ENCODE measurements at places on chromosomes 7 and 10.

DNA sequence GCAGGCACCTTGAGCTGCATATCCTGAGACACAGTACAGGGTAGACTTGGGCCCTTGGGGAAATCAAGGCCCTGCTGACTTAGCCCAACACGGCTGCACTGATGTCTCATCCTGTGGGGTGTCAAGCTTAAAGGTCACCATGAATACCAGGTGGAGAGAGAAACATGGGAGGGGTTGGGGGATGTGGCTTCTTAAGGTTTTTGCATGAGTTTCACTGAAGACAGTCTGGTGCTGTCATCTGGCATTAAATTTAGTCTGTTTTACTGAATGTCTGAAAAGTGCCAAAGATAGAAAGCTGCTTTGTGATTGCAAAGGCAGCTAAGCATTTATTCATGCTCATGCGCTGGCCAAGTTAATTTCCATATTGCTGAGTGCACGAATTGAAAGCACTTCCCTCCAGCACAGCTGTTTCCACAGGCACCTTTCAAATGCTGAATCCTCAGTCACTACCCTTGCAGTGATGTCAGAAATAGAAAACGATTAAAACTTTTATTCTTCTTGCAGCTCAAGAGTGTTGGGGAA is 102.1 kb downstream of the OSBPL3 start:
- peak; percentile 30 for DNase-seq
- peak overlapping the region; percentile 90 for H3K27ac ChIP-seq
- peaks cover 5% of the 10 kb centered on the region for H3K36me3 ChIP-seq
- no peaks in the 10 kb centered on the region for H3K27me3 ChIP-seq
- peaks cover 55% of the 10 kb centered on the region for H3K4me1 ChIP-seq
- peak overlapping the region; percentile 59 for H3K4me3 ChIP-seq

DNA sequence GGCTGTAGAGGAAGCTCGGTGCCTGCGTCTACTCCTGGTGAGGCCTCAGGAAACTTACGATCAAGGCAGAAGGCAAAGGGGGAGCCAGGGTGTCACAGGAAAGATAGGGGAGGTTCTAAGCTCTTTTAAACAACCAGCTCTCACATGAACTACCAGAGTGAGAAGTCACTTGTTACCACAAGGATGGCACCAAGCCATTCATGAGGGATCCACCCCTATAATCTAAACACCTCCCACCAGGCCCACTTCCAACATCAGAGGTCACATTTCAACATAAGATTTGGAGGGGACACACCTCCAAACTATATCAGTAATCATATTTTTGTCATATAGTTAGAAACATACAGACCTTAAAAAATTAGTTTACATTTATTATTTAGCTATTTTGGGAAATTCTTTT is 9.4 kb downstream of the NOC3L start:
- H3K4me1 ChIP-seq, result peaks cover 15% of the 10 kb centered on the region
- no peaks in the 10 kb centered on the region for H3K27me3 ChIP-seq
- peaks cover 1% of the 10 kb centered on the region for H3K36me3 ChIP-seq
- H3K4me3 ChIP-seq, result no peak overlapping the region
- H3K27ac ChIP-seq, result no peak overlapping the region

DNA sequence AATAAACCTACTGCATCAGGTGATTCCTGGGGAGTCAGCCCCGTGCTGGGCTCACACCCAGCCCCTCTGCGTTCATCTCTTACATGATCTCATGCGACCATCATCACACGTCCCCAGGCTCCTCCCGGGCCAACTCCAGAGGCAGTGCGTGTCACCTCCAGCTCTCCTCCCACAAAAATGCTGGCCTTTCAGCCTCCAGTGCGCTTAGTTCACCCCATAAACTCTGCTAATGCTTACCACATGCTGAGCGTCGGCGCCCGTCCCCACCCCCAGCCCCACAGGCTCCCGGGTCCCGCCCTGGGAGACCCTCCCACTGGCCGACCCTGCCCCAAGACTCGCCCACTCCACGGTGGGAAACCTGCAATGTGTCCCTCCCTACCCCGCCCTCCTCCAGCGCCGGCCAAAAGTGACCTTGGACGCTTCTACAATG is 816 bp upstream of the SDK1 start:
- H3K36me3 ChIP-seq, result no peaks in the 10 kb centered on the region
- peaks cover 53% of the 10 kb centered on the region for H3K27me3 ChIP-seq
- H3K4me3 ChIP-seq, result peak overlapping the region; percentile 72

- H3K36me3 ChIP-seq, result no peaks in the 10 kb centered on the region
- no peaks in the 10 kb centered on the region for H3K4me1 ChIP-seq
- no peak overlapping the region for H3K27ac ChIP-seq
- no peak overlapping the region for H3K4me3 ChIP-seq
- no peak for DNase-seq
Observed at GRCh38 chr7:47488969-47489342, 93.0 kb downstream of the TNS3 start.

GRCh38 chr7:132428247-132428919 is 147.9 kb downstream of the PLXNA4 start:
- H3K27me3 ChIP-seq, result no peaks in the 10 kb centered on the region
- no peak overlapping the region for H3K27ac ChIP-seq
- DNase-seq, result no peak
- no peak overlapping the region for H3K4me3 ChIP-seq
- peaks cover 49% of the 10 kb centered on the region for H3K4me1 ChIP-seq

DNA sequence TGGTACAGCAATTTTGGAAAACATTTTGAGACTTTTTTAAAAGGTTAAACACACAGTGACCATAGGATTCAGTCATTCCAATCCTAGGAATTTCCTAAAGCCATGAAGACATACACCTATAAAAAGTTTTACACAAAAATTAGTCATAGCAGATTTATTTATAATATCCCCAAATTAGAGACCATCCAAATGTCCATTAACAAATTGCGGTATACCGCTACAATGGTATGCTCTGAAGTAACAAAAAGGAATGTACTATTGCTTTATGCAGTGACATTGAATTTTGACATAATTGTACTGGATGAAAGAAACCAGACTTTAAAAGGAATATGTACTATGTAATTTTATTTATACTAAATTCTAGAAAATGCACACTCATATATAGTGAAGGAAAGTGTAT is 362.8 kb downstream of the HGF start:
- no peak overlapping the region for H3K4me3 ChIP-seq
- no peaks in the 10 kb centered on the region for H3K27me3 ChIP-seq
- no peak overlapping the region for H3K27ac ChIP-seq
- H3K4me1 ChIP-seq, result no peaks in the 10 kb centered on the region
- H3K36me3 ChIP-seq, result no peaks in the 10 kb centered on the region
- DNase-seq, result no peak

GRCh38 chr7:39700165-39700564 is 76.8 kb downstream of the RALA start:
- H3K27me3 ChIP-seq, result no peaks in the 10 kb centered on the region
- H3K4me1 ChIP-seq, result peaks cover 6% of the 10 kb centered on the region
- H3K27ac ChIP-seq, result no peak overlapping the region
- DNase-seq, result no peak
- peaks cover 11% of the 10 kb centered on the region for H3K36me3 ChIP-seq
- H3K4me3 ChIP-seq, result no peak overlapping the region

GRCh38 chr7:30302656-30303311 is 18.4 kb downstream of the ZNRF2 start:
- no peaks in the 10 kb centered on the region for H3K27me3 ChIP-seq
- no peak overlapping the region for H3K4me3 ChIP-seq
- H3K4me1 ChIP-seq, result peaks cover 49% of the 10 kb centered on the region
- DNase-seq, result no peak
- H3K36me3 ChIP-seq, result no peaks in the 10 kb centered on the region

GRCh38 chr7:101644879-101645278 is 15.8 kb upstream of the MYL10 start:
- no peak for DNase-seq
- no peak overlapping the region for H3K27ac ChIP-seq
- no peaks in the 10 kb centered on the region for H3K36me3 ChIP-seq
- no peak overlapping the region for H3K4me3 ChIP-seq
- peaks cover 6% of the 10 kb centered on the region for H3K27me3 ChIP-seq
- no peaks in the 10 kb centered on the region for H3K4me1 ChIP-seq

DNA sequence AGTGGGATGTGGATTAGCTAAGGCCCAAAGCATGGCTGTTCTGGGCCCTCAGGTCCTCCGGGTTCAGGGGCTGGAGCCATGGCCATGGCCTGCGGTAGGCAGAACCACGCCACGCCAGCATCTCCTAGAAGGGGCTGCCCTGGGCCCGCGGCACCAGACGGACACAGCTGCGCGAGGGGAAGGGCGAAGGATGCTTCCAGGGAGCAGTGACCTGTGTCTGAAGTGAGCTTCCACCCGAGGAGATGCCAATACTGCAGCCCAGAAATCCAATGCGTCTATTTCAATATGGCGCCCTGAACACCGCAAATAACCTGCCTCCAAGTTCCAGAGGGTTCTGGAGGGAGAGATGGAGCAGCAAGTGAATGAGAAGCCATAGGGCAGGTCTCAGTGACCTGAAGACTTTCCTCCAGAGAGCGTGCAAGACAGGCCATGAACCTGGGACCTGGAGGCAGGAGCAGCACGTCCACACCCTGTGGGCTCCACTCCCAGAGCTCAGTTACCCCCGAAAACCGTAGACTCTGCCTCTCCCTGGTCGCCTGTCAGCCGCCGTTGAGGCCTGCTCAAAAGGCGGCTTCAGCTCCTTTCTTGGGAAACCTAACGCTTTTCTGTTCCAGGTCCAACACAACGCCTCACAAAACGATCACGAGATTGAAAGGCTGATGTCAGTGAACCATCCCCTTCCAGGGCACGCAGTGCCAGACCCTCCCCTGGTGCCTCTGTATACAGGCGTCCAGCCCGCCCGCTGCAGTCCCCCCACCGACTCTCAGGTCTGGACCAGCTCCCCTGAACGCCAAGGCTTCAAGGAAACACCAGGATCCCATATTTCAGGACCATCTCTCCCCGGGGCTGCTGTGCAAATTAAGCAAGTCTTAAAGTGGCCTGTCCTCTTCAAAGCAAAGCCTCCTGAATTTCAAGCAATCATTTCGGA is 37.4 kb downstream of the AMZ1 start:
- H3K27me3 ChIP-seq, result no peaks in the 10 kb centered on the region
- H3K4me1 ChIP-seq, result peaks cover 9% of the 10 kb centered on the region
- no peak overlapping the region for H3K27ac ChIP-seq
- peaks cover 5% of the 10 kb centered on the region for H3K36me3 ChIP-seq
- no peak overlapping the region for H3K4me3 ChIP-seq

GRCh38 chr10:72353965-72354355 is 759 bp downstream of the DNAJB12 start:
- peaks cover 41% of the 10 kb centered on the region for H3K4me1 ChIP-seq
- H3K36me3 ChIP-seq, result peaks cover 4% of the 10 kb centered on the region
- peak overlapping the region; percentile 93 for H3K4me3 ChIP-seq
- peak overlapping the region; percentile 95 for H3K27ac ChIP-seq
- DNase-seq, result peak; percentile 16
- no peaks in the 10 kb centered on the region for H3K27me3 ChIP-seq

DNA sequence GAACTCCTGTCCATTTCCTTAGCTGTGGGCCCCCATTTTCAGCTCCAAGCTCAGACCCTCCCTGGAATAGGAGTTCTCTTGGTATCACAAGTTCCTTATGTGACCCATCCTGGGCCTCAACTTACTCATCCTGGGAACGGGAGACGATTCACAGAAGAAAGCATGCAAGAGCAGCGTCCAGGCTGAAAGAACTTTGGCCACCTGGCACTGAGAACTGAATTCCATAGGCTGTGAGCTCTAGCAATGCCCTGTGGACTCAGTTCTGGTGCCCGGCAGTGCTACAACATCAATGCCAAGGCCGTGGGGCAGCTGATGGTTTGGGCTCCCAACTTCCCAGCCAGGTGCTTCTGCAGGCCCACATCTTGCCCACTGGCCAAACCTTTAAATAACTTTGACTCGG is 3.9 kb upstream of the CUEDC2 start:
- H3K36me3 ChIP-seq, result peaks cover 10% of the 10 kb centered on the region
- H3K27ac ChIP-seq, result peak overlapping the region; percentile 90

DNA sequence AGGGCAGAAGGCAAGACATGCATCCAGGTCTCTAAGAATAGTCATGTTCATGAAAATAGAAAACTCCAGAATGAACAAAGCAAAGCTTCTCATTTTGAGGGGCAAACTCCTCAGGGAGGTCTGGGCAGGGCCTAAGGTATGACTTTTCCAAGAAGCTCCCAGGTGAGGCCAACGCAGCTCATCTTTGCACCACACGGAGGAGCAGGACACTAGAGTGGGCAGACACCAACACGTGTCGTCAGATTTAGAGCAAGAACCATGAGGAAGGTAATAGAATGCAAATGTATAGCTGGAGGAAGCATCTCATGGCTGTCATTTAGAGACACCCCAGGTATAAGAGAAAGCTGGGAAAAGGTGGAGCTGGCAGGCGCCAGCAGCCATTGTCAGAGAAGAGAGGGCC is 95.7 kb downstream of the WDFY4 start:
- H3K27ac ChIP-seq, result no peak overlapping the region
- no peaks in the 10 kb centered on the region for H3K4me1 ChIP-seq
- H3K27me3 ChIP-seq, result no peaks in the 10 kb centered on the region

DNA sequence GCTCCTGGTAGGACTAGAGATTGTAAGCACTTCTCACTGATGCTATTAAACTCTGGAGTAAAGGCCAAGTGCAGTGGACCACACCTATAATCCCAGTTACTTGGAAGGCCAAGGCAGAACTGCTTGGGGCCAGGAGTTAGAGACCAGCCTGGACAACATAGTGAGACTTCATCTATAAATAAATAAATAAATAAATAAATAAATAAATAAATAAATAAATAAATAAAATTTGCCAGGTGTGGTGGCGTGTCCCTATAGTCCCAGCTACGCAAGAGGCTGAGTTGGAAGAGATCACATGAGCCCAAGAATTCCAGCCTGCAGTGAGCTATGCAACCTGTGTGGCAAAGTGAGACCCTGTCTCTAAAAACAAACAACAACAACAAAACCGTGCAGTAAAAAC is 1475.7 kb downstream of the REEP3 start:
- DNase-seq, result no peak
- no peaks in the 10 kb centered on the region for H3K4me1 ChIP-seq
- no peak overlapping the region for H3K4me3 ChIP-seq
- H3K36me3 ChIP-seq, result peaks cover 2% of the 10 kb centered on the region
- H3K27ac ChIP-seq, result no peak overlapping the region
- no peaks in the 10 kb centered on the region for H3K27me3 ChIP-seq

GRCh38 chr7:121485467-121486243 is 89.5 kb upstream of the FAM3C start:
- DNase-seq, result no peak
- H3K36me3 ChIP-seq, result no peaks in the 10 kb centered on the region
- H3K27me3 ChIP-seq, result no peaks in the 10 kb centered on the region
- no peak overlapping the region for H3K4me3 ChIP-seq
- H3K27ac ChIP-seq, result no peak overlapping the region

DNA sequence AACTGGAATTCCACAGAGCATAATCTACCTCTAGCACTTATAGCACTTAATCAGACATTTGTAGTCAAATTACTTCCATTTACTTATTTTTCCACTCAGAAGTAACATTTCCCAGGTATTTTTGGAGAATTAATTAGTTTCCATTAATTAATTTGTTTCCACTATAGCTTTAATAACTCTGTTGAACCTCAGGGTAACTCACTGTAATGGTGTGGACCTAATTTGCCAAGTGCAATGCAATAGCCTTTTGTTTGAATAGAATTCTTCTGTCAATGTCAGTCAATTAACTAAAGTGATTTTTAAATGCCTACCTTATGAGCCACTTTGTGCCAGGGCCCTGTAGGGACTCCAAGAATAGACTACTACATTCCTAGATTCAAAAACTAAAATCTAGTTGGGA is 115.4 kb downstream of the CSTF2T start:
- H3K4me1 ChIP-seq, result no peaks in the 10 kb centered on the region
- H3K4me3 ChIP-seq, result no peak overlapping the region
- H3K27me3 ChIP-seq, result no peaks in the 10 kb centered on the region
- DNase-seq, result no peak

Measured in activated T-cell treated with anti-CD3 and anti-CD28 coated beads, Interleukin-2, amount 50 U/mL, for 72 hours (primary cell).